ENCODE measurements at places on chromosomes 5 and 9. TPM values are rescaled to one million over a fixed set of nuclear protein-coding genes. Genes with fewer than 3 reads are reported as not detected.

The DMRT3 gene
- not detected for total RNA-seq

The ECSCR gene
- total RNA-seq, result 28.2 TPM

The SLC27A6 gene
- not detected for total RNA-seq

The CATSPER3 gene
- not detected for total RNA-seq

The CDHR2 gene
- total RNA-seq, result not detected

The MYMK gene
- not detected for total RNA-seq

The CDX1 gene
- not detected for total RNA-seq

The TNFSF15 gene
- total RNA-seq, result 0.16 TPM

The ADAMTS16 gene
- total RNA-seq, result not detected

The FOXD4L3 gene
- not detected for total RNA-seq

The MORN5 gene
- not detected for total RNA-seq

The PCDHGB1 gene
- 0.81 TPM for total RNA-seq

The RACK1 gene
- total RNA-seq, result 3,112 TPM

The MSX2 gene
- total RNA-seq, result 2.3 TPM

The LRRC70 gene
- 0.97 TPM for total RNA-seq

The TNPO1 gene
- 147 TPM for total RNA-seq

The CETN3 gene
- 6.9 TPM for total RNA-seq

Data from cardiac atrium fibroblast (primary cell).